ENCODE measurements at places on chromosomes 5 and 9.

DNA sequence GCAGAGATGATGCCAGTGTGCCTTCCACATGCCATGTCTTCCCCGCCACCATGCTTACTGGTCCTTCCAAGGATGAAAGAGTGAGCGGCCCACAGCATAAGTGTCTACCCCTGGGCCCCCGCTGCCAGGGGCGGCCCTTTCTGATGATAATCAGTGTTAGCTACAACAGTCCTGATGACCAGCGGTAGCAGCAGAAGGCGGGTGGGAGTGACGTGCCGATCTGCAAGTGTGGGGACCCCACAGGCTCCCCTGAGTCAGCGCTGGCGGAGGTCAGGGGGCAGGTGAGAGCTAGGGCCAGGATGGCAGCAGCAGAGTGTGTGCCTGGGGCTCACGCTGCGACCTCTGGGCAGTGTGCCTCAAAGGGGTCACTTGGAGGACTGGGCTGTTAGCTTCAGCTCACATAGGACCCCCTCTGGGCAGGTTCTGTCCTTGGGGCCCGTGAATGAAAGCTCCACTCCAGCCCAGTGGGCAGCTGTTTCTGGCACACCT, 80.4 kb downstream of the HMCN2 start:
- DNase-seq = no peak

- DNase-seq = no peak
Observed at GRCh38 chr9:18798106-18798505, 234.9 kb downstream of the SAXO1 start.

GRCh38 chr9:132324425-132324824, 30.4 kb downstream of the SETX start:
- no peak for DNase-seq

- no peak for DNase-seq
Observed at GRCh38 chr5:112703866-112704820, 33.5 kb upstream of the APC start.

GRCh38 chr5:134964359-134965270, 3.1 kb upstream of the CATSPER3 start:
- DNase-seq = no peak

- no peak for DNase-seq
Observed at GRCh38 chr5:8376478-8376877, 507.5 kb downstream of the MTRR start.

DNA sequence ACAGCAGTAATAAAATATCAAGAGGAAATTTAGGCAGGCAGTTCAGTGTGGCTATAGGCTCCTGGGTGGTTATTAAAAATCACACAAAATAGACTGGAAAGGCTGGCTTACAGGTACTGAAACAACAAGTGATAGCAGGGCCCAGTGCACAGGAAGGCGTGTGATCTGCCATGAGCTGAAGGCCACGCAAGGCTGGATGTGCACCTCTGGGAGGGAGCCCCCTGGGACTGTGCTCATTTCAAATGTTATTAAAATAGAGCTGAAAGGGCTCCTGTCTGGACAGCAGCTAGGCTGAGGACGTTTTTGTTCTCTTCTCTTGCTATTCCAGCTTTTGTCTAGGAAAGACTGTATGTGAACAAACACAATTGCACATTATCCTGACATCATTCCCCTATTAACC, 324.3 kb upstream of the RFX3 start:
- no peak for DNase-seq
